ENCODE measurements at places on chromosomes 16 and 17. TPM values are rescaled to one million over a fixed set of nuclear protein-coding genes. Genes with fewer than 3 reads are reported as not detected.

GRCh38 chr17:35879773-35880654, at the start of gene CCL5:
TSS of gene CCL5 (minus strand) at chr17:35880360.
- DNase-seq, result no peak

- no peak for DNase-seq
These were observed 230.5 kb upstream of the ASIC2 start for GRCh38 chr17:33523577-33523981.

ADCY9 gene
- total RNA-seq, result 29.8 TPM

KRT31 gene
- total RNA-seq, result not detected

DNA sequence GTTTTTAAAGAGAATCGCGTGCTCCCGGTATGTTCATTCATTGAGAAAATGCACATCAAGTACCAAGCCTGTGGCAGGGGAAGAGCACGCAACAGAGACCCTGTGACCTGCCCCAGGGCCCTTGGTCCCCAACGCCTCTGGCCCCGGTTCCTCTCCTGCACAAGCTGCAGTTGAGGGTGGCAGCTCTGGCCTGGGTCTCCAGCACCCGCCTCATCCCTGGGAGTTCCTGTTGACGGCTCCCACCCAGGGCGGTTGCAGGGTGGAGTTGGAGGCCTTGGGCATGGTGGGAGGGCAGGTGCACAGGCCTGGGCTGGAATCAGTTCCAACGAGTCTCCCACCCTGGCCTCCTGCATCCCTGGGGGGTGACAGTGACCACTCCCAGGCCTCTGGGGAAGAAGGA, 5.0 kb downstream of the NECAB2 start:
- DNase-seq, result no peak

GRCh38 chr16:57539072-57539796, 2.9 kb upstream of the CCDC102A start:
- no peak for DNase-seq

GRCh38 chr16:68264128-68265077, at the start of gene SLC7A6:
TSS of gene SLC7A6 (plus strand) at chr16:68264526. CDS start at chr16:68274727, 10,201 bp downstream.
- no peak for DNase-seq

NUP88 gene
- total RNA-seq, result 50.5 TPM

- no peak for DNase-seq
These were observed 1.4 kb upstream of the CPPED1 start for GRCh38 chr16:12805066-12805465.

DNA sequence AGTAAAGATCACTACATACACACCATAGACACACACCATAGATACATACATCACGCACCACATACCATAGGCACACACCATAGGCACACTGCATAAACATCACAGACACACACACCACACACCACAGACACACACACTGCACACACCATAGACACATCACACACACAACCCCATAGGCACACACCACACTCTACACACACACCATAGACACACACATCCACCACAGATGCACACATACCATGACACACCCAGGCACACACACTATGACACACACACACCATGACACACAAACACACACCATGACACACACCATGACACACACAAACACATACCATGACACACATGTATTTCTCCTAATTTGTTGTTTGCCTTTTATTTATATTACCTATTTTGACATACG, 14.1 kb downstream of the TBC1D16 start:
- no peak for DNase-seq

- no peak for DNase-seq
These were observed at the start of gene ERN2 for GRCh38 chr16:23712976-23713375. TSS of gene ERN2 (minus strand) at chr16:23713222. CDS start at chr16:23713187, 35 bp downstream.

FBXW10B gene
- total RNA-seq, result 0.54 TPM

DNA sequence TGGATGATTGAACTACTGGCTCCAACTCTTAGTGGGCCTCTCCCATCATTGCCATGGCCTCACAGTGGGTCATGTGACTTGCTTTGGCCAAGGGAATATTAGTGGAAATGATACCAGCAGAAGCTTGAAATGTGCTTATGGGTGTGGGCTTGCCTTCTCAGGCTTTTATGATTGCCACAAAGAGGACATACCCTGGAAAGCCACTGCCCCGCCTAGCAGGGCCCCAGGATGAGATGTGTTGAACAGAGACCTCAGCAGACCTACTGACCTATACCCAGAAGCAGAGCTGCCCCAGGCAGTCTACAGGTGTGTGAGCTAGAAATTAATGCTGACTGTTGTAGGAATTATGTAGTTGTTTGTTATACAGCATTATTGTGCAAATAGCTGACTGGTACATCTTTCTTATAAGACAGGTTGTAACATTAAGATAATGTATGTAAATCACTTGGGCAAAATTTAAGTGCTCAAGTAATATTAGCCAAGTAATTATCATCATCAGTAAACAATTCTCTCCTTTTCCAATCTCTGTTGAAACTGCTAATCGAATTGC, 67.8 kb upstream of the CDH5 start:
- DNase-seq, result no peak

DNA sequence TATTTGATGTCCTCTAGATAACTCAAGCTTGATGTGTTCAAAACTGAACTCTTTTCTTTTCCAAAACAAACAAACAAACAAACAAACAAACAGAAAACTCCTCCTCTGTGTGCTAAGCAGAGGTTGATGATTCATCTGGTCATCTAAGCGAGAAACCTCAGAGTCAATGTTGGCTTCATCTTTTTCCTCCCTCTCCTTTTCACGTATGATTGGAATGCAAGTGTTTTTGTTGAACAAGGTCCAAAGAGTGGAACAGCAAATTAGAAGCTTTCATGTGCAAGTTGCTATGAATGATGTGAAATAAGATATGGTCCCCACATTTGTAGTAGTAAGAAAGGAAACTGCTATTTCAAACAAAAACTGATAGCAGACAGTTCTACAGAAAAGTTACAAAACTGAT, 52.5 kb downstream of the TBX4 start:
- peak; percentile 52 for DNase-seq

DNA sequence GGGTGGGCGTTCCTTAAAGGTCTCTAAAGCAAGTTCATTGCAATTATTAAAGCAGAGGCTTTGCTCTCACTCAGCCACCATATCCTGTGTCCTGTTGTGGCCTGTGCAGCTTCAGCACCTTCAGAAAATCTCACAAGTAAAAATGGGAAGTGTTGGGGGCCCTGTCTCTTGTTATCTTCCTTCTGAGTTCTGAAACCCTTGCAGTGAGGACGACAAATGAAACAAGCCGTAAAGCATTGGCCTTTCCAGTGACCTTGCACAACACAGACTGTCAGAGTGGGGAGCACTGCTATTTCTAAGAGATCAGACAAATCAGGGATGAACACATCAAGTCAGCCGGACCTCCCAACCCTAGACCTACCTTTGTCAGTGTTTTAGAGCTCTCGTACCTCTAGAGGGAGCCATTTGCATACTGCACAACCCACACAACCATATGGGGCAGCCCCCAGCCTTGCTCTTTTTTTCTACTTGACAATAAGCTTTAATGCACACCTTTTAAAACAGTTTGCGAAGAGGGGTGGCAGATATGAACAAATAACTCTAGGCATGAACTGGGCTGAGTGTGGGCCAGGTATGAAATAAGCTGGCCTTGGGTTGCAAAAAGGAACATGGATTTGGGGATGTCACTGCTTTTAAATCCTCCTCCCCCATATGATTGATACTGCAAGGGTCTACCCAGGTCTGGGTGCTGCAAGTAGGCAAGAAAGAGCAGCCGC, 89.8 kb downstream of the KATNIP start:
- DNase-seq, result no peak

ENDOV gene
- total RNA-seq, result 37.1 TPM

DNA sequence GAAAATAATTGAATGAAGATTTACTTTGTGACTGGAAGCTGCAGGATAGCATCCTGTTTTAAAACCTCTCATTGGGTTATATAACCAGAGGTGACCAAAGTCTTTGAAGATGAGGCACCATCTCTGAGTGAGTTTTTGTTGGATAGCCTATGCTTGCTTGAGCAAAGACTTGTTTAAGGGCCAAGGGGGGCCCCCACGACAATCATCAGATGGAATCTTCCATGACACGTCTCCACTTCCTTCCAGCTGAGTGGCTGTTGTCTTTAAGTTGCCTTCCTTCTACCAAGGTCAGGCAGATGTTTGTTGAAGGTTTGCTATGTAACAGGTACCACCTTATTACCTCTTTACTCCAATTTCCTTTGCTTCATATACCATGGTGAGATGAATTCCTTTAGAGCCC, 188.8 kb downstream of the PRKCA start:
- DNase-seq, result no peak

GRCh38 chr17:42562388-42563142, 617 bp downstream of the COASY start:
- no peak for DNase-seq

DNA sequence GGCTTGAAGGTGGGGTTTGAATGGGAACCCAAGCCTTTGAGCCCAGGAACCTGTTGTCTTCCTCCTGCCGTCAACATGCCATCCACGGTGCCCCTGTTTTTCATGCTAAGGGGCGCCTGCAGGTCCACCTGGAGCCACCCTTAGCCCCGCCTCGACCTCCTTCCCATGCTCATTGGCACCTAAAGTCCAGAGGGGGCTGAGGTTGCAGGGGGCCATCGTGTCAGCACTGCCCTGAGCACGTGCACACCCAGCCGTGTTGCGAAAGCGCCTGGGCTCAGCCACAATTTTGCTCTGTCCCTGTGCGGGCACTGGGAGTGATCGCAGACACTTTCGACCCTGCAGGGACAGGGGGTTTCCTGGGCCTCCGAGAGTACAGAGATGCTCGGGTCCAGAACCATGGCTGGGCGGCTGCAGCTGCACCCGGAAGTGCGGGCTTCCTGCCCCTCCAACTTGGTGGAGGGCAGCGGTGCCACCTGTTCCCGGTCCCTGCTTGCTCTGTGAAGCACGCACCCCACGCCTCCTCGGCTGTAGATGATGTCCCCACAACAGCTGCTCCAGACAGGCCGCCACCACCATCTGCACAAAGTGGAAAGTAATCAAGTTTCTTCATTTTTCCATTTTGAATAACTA, 454.7 kb downstream of the CDH8 start:
- DNase-seq, result no peak

VWA3A gene
- not detected for total RNA-seq

- no peak for DNase-seq
These were observed 98.6 kb downstream of the USP22 start for GRCh38 chr17:20944014-20944865.

SLC52A1 gene
- 0.54 TPM for total RNA-seq

DNA sequence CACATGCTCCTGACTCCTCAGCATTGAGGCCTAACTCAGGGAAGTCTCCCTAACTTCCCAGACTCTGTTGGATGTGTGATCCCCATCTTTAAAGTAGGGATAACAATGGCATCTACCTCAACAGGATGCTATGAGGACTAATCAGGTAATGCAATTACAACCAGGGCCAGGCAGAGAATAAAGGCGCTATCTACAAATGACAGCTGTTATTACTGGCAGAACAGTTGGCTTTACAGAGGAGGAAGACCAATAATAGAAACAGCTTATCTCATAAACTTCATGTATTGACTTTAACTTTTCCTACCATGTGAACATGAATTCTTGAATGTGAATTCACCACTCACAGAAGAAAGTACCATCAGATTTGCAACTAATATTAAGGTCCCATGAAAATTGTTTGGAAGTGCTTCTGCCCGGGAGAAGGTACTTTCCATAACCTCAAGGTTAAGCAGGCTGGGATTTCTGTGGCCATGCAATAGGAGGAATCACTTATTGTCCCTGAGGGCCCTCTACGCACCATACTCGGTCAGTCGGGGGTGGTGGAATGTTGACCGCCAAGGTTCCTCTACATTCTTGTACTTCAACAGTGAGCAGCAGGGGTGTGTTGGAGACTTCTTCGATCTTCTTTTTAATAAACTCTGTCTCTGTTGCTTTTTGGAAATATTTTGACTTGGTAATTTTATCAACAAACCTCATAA, 22.6 kb upstream of the ERN1 start:
- no peak for DNase-seq

RASL10B gene
- total RNA-seq, result 4.3 TPM

CMIP gene
- 49.7 TPM for total RNA-seq

DNA sequence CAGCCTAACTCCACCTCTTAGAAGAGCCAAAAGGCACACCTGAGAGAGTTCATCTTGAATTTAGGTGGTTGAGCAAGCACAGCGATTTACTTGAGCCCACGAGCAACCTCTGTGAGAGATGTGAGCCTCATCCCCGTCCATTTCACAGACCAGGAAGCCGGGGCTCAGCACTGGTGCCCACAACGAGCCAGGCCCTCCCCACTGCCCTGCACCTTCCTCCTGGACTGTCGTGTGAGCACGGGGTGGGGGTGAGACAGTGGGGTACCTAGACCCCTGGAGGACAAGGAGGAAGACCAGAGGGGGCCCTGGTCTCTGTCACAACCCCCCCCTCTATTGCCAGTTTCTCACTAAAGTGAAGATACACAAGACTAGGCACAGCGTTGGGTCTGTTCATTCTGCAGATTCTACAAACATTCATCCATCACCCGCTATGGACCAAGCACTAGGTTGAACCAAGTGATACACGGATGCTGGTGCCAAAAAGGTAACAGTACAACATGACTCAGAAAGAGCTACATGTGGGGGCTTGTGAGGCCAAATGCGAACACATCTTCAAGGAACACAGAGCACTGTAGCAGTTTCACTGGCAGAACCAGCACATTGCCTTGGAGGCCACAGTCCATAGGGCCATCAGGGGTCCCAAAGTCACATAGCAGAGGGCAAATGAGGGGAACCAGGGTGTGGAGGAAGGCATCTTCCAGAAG, 231.9 kb downstream of the PARN start:
- no peak for DNase-seq

- DNase-seq, result no peak
These were observed 200.1 kb downstream of the CBLN1 start for GRCh38 chr16:49081554-49081953.
